ENCODE measurements at places on chromosomes 1 and 21.

- peak; percentile 31 for DNase-seq
- no peaks in the 10 kb centered on the region for H3K36me3 ChIP-seq
- H3K4me3 ChIP-seq = no peak overlapping the region
- peaks cover 61% of the 10 kb centered on the region for H3K4me1 ChIP-seq
- H3K27ac ChIP-seq = peak overlapping the region; percentile 66
These were observed 148.9 kb downstream of the ETS2 start for GRCh38 chr21:38954588-38955004.

- no peak overlapping the region for H3K27ac ChIP-seq
- no peak for DNase-seq
- H3K4me3 ChIP-seq = no peak overlapping the region
- no peaks in the 10 kb centered on the region for H3K27me3 ChIP-seq
- no peaks in the 10 kb centered on the region for H3K36me3 ChIP-seq
These were observed 222.0 kb downstream of the SETD4 start for GRCh38 chr21:35838350-35838749.

GRCh38 chr1:169138866-169139670, 32.6 kb downstream of the ATP1B1 start:
- no peaks in the 10 kb centered on the region for H3K4me1 ChIP-seq
- H3K27me3 ChIP-seq = no peaks in the 10 kb centered on the region
- H3K4me3 ChIP-seq = no peak overlapping the region
- no peak for DNase-seq
- H3K36me3 ChIP-seq = no peaks in the 10 kb centered on the region
- no peak overlapping the region for H3K27ac ChIP-seq

DNA sequence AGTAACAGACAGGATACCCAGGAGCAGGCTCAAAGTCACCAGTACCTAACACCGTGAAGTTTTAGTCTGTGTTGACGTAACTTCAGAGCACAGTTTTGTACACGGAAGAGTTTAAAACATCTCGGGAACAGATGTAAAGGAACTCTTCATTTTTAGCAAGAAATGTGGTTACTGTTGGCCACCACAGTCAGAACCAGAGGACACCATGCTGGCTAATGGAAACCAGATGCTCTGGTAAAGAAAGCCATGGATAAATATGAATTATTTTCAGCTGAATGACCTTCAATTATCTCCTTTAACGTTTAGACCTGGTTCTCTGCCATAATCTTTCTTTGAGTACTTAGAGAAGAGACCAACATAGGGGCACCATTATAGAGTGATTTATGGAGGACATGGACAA, 115.9 kb downstream of the NTMT2 start:
- H3K27me3 ChIP-seq = no peaks in the 10 kb centered on the region
- no peak overlapping the region for H3K27ac ChIP-seq
- H3K4me1 ChIP-seq = peaks cover 7% of the 10 kb centered on the region
- no peak for DNase-seq
- no peaks in the 10 kb centered on the region for H3K36me3 ChIP-seq
- no peak overlapping the region for H3K4me3 ChIP-seq

DNA sequence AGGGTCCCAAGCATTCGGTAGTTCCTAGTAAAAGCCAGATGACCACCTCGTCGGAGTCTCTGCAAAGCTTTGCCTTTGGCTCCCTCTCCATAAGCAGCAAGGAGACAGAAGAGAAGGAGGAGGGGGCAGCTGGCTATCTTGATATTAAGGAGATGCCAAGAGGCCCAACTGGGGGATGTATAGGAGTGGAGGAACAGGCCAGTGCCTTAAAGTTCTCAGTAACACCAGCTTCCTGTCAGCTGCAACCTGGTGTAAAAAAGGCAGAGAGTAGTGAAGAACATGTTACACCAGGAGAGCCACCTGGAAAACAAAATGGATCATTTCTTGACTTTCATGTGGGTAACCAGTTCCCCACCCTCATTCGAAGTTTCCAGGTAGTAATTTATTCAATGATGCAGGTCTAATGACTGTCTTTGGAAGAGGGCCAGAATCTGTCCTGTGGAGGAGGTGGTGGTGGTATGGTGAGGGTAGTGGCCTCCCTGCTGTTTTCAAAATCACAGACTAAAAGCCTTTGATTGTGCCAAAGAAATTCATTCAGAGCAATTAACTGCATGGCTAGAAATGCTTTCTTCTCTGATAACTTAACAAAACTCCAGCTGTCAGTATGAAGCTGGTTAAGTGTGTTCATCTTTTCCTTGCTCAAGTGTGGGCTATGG, 27.3 kb downstream of the TMEM200B start:
- H3K27me3 ChIP-seq = no peaks in the 10 kb centered on the region
- no peak overlapping the region for H3K4me3 ChIP-seq
- H3K36me3 ChIP-seq = no peaks in the 10 kb centered on the region
- no peaks in the 10 kb centered on the region for H3K4me1 ChIP-seq
- H3K27ac ChIP-seq = peak overlapping the region; percentile 12
- no peak for DNase-seq

DNA sequence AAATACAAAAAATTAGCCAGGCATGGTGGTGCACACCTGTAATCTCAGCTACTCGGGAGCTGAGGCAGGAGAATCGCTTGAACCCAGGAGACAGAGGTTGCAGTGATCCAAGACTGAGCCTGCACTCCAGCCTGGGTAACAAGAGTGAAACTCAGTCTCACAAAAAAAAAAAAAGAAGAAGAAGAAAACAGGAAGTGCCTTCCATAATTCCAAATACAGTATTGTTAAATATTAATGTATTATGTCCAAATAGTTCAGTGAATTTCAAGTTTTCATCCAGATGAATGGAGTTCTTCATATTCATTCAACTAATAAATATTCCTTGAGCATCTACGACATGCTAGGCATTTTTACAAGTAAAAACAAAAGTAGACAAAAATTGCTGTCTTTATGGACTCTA, 33.3 kb downstream of the PLEKHO1 start:
- no peaks in the 10 kb centered on the region for H3K36me3 ChIP-seq
- H3K4me3 ChIP-seq = no peak overlapping the region
- no peak for DNase-seq
- H3K4me1 ChIP-seq = no peaks in the 10 kb centered on the region
- no peaks in the 10 kb centered on the region for H3K27me3 ChIP-seq

DNA sequence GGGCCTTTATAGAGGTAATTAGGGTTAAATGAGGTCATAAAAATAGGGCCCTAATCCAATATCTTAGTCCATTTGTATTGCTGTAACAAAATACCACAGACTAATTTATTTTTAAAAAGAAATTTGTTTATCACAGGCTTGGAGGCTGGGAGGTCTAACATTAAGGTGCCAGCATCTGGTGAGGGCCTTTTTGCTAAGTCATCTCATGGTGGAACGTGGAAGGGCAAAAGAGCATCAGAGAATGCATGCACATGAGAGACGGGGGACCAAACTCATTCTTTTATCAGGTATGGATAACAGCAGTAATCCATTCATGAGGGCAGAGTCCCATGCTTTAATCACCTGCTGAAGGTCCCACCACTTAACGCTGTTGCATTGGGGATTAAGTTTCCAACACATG, 313.8 kb downstream of the GRIK1 start:
- H3K4me1 ChIP-seq = no peaks in the 10 kb centered on the region
- no peak overlapping the region for H3K4me3 ChIP-seq

- H3K36me3 ChIP-seq = no peaks in the 10 kb centered on the region
- H3K27me3 ChIP-seq = no peaks in the 10 kb centered on the region
- no peak overlapping the region for H3K4me3 ChIP-seq
- H3K27ac ChIP-seq = no peak overlapping the region
These were observed 3.8 kb downstream of the FBXO2 start for GRCh38 chr1:11650331-11650991.

DNA sequence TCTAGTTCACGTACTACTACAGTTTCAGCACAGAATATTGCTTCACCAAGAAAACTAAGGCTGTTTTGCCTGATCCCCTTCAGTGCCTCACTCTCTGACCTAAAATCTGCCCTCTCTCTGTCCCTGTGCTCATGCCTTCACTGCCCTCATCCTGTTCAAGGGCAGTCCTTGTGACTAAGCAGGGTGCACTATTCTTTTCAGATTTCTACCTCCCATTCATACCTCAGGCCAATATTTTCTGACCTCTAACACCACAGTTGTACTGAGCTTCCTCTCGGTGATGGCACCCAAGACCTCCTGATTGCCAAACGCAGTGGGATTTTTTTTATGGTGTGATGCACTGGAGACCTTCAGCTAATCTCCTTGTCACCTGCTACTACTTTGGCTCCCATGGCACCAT, 57.7 kb upstream of the GADD45A start:
- no peak overlapping the region for H3K27ac ChIP-seq
- H3K27me3 ChIP-seq = no peaks in the 10 kb centered on the region
- no peak for DNase-seq
- H3K36me3 ChIP-seq = no peaks in the 10 kb centered on the region
- no peak overlapping the region for H3K4me3 ChIP-seq
- peaks cover 27% of the 10 kb centered on the region for H3K4me1 ChIP-seq

GRCh38 chr21:42532466-42533181, 19.0 kb downstream of the SLC37A1 start:
- no peaks in the 10 kb centered on the region for H3K36me3 ChIP-seq
- H3K4me3 ChIP-seq = no peak overlapping the region
- no peak for DNase-seq
- H3K27me3 ChIP-seq = no peaks in the 10 kb centered on the region
- peaks cover 4% of the 10 kb centered on the region for H3K4me1 ChIP-seq

DNA sequence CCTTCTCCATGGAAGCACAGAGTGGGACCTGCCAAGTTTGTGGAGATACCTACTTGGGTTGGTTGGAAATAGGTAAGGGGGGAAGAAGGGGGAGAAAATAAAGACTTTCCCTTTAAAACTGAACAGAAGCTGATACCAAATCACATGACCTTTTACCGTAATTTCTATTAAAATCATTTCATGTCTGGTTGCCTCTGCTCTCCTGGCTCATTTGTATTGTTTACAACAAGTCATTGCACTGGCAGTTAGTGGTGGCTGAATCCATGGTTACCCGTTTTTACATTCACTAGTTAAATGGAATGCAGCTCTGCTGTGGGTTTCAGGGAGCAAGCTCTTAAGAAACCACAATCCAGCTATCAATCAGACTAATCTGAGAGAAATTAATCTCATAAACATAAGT, 353.7 kb upstream of the ESRRG start:
- no peak for DNase-seq
- H3K27ac ChIP-seq = no peak overlapping the region
- no peak overlapping the region for H3K4me3 ChIP-seq
- no peaks in the 10 kb centered on the region for H3K36me3 ChIP-seq
- peaks cover 12% of the 10 kb centered on the region for H3K4me1 ChIP-seq

- H3K27ac ChIP-seq = no peak overlapping the region
- peaks cover under 1% of the 10 kb centered on the region for H3K4me1 ChIP-seq
- H3K27me3 ChIP-seq = no peaks in the 10 kb centered on the region
- H3K36me3 ChIP-seq = no peaks in the 10 kb centered on the region
These were observed 58.7 kb upstream of the WDR26 start for GRCh38 chr1:224493269-224493668.

- no peaks in the 10 kb centered on the region for H3K36me3 ChIP-seq
- H3K27ac ChIP-seq = no peak overlapping the region
- no peaks in the 10 kb centered on the region for H3K4me1 ChIP-seq
These were observed 36.1 kb upstream of the IL20 start for GRCh38 chr1:206829282-206829681.

- no peak for DNase-seq
- peaks cover 15% of the 10 kb centered on the region for H3K4me1 ChIP-seq
- H3K36me3 ChIP-seq = no peaks in the 10 kb centered on the region
These were observed 756 bp downstream of the RLF start for GRCh38 chr1:40161888-40162397.

DNA sequence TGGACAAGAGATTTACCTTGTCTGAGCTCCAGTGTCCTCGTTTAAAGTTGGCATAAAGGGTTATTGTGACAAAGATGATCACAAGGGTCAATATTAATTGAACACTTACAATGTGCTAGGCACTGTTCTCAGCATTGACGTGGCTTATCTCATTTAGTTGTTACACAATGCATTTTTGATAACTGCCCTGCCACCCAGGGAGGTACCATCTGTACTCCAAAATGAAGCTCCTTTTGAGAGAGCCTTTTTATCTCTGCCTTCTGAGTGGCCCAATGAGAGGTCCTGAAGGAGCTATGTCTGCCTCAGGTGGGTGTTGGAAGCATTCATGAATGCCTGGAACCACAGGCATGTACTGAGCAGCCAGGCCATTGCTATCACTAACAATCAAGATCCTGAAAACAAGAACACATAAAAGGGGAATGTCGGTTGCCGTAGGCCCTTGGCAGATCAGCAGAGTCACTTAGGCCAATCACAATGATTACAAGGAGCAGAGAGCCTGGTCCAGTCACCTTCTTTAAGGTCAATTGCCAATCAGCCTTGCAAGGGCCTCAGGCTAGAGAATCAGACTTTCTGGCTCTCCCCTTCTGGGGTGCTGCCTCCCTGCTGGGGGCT, 78.5 kb downstream of the NMNAT2 start:
- H3K36me3 ChIP-seq = no peaks in the 10 kb centered on the region
- no peaks in the 10 kb centered on the region for H3K4me1 ChIP-seq
- H3K4me3 ChIP-seq = no peak overlapping the region
- no peak overlapping the region for H3K27ac ChIP-seq

GRCh38 chr1:15236746-15237145, 10.3 kb upstream of the FHAD1 start:
- H3K4me3 ChIP-seq = no peak overlapping the region
- DNase-seq = no peak
- no peak overlapping the region for H3K27ac ChIP-seq
- H3K4me1 ChIP-seq = no peaks in the 10 kb centered on the region

Data from hepatocyte (in vitro differentiated cells).